Hematopoietic multipotent progenitor cell treated with erythropoietin and hydrocortisone succinate and interleukin-3 and kit ligand, for 4 days (in vitro differentiated cells): ENCODE measurements at places on chromosomes 4 and X.

DNA sequence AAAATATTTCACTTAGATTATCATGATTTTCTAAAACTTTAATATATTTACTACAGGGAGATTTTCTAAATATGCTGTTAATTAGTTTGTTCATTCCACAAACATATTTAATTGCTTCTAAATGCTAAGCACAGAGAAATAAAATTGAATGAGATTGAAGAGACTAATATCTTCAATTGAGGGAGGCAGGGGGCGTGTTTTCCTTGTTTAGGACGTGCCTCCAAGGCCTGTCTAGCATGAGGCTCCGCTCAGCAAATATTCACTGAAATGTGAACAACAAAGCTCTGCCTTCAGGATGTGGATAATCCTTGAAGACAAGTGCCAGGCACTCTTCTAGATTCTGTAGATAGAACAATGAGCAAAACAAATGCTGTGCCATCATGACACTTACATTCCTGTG is 98.1 kb downstream of the TSPAN5 start:
- DNase-seq = no peak

DNA sequence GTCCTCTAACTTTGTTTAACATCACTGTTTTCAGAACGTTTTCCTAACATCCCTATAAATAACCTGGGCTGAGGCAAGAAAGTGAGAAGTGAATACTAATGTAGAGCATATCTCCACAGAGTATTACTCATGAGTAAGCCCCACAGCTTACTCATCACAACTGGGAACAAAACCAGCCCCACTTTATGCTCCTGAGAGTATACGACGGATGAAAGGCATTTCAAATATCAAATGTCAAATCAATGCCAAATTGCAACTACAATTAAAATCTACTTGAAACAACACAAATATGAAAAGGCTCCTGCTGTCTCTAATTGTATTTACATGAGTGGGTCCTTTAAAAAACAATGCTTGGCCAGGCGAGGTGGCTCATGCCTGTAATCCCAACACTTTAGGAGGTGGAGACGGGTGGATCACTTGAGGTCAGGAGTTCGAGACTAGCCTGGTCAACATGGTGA is 41.2 kb downstream of the SH3RF1 start:
- no peak for DNase-seq

GRCh38 chrX:133561251-133561650 is 146.0 kb upstream of the GPC4 start:
- DNase-seq = no peak

GRCh38 chr4:169243825-169244609 is 26.7 kb downstream of the SH3RF1 start:
- no peak for DNase-seq

DNA sequence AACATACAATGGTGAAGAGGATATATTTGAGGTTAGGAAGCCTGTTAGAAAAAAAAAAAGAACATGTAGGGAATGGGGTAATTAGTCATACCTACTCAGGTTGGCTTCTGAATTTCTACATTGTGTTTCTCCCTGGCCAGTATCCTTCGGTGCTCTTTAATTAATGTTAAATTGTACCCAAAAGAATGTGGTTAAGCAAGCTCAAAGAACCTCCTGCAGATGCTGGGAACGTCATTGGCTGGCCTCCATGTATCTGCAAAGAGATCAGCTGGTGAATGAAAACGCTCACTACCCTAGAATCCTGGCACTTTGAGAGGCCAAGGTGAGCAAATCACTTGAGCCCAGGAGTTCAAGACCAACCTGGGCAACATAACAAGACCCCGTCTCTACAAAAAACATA is 942.3 kb upstream of the PRKX start:
- no peak for DNase-seq

- no peak for DNase-seq
These were observed 24.1 kb downstream of the LRBA start for GRCh38 chr4:150990993-150991392.

- peak; percentile 11 for DNase-seq
These were observed 706.4 kb downstream of the SMARCA1 start for GRCh38 chrX:128816919-128817318.

DNA sequence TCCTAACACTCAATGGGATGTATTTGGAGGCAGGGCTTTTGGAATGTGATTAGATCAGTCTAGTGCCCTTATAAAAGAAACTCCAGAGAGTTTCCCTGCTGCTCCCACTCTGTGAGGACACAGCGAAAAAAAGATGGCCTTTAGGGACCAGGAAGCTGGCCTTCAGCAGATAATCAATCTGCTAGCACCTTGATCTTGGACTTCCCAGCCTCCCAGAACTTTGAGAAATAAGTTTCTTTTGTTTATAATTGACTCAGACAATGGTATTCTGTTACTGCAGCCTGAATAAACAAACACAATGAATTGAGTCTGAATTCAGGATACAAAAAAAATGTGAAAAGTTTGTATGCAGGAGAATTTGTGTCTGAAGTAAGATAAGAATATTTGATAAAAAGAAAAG is 842.1 kb downstream of the FSTL5 start:
- no peak for DNase-seq

- DNase-seq = peak; percentile 96
These were observed 20.0 kb downstream of the CFAP97 start for GRCh38 chr4:185183622-185184281.

- peak; percentile 37 for DNase-seq
These were observed 3.3 kb upstream of the BBS7 start for GRCh38 chr4:121873604-121874003.

GRCh38 chr4:3529363-3529762 is 2.9 kb downstream of the LRPAP1 start:
- DNase-seq = peak; percentile 77

DNA sequence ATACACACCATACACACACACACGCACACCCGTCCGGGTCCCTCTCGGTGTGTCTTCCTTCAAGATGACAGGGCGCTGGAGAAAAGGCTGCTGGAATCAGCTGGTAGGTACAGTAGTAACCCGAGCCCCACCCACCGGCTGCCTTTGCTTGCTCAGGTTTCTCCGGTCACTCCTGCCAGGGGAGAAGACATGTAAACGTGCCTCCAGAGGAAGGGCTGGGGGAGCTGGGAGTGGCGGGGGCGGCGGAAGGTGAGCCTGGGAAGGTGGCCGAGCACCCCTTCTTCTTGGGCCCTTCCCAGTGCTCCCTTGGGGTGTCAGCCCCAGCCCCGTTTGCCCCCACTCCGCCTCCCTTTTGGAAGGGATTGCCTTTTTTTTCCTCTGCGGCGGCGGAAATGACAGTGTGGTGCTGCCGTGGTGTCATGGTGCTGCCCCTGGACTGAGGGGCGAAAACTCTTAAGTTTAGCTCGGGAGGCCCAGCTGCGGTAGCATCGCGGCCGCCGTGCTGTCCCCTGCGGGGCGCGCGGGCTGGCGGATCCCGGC is at the start of gene MID2:
Gene MID2, plus strand, starts transcription at position 169 of the 540 bp plus-strand sequence. CDS start 561 bp downstream, outside the sequence.
- peak; percentile 25 for DNase-seq

DNA sequence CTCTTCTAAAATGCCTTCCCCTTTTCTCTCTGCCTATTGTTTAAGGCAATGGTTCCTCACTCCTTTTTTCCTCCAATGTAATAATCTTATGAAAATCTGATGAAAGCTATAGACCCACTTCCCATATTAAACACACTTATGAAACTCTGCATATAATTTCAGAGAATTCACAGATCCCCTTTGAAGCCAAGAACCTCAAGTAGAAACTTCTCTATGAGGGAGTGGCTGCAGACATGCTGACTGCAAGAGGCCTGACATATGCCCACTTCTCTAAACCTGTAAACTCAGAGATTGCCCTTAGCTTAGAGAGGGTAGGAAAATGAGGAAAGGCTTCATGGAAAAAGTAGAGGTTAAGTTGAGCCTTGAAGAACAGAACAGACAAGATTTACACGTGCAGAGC is 37.6 kb downstream of the TAB3 start:
- no peak for DNase-seq

GRCh38 chr4:2071912-2072867 is 13.1 kb downstream of the NAT8L start:
- DNase-seq = no peak

- peak; percentile 14 for DNase-seq
These were observed 171.7 kb downstream of the SLIT2 start for GRCh38 chr4:20423420-20423819.

DNA sequence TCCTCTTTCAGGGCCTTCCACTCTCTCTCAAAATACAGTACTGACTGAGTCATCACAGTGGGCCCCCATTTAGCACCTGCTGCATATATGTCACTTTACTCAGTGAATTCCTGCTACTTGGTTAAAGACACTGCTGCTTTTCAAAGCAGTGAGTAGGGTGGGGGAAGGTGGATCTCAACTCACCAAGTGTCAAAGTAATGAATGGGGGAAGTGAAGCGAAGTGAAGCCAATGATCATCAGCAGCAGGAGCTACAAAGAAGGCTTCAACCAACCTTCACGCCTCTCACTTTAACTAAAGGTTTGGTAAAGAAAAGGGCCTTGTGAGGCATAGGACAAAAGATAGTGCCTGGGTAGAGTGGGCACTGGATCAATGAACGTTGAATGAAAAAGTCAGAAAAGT is 424.1 kb downstream of the SMARCA1 start:
- no peak for DNase-seq

DNA sequence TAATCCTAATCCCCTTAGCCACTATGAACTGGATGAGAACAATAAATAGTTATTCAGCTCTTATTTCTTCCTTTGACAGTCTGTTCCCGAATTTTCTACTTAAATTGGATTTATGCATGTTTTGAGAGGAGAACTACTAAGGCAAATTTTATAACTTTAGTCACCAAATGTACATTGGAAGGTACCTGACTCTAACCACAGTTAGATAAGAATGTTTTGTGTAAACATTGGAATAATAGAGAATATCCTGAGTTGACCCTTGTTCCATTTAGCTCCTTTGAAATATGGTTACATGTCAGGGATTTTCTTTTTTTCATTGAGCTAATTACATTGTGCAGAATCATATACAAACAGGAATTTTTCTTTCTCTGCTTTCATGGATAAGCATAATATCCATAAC is 202.6 kb downstream of the TLL1 start:
- DNase-seq = no peak

DNA sequence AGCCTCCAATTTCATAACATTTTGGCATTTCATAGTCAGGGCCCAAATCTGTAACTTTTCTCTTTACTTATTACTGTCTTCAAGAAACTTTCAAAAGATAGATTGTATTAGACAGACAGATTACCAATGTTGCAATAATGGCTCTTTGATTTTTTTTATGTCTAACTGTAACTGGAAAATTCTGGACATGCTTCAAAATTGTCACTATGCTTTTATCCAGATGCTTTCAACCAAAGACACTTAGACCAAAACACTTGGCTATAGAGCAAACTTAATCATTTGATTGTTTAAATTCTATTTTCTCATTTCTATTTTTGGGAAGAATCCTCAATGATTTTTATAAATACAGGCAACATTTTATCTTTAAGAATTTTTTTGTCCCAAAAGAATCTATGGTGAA is 10.4 kb downstream of the ZXDA start:
- DNase-seq = no peak

DNA sequence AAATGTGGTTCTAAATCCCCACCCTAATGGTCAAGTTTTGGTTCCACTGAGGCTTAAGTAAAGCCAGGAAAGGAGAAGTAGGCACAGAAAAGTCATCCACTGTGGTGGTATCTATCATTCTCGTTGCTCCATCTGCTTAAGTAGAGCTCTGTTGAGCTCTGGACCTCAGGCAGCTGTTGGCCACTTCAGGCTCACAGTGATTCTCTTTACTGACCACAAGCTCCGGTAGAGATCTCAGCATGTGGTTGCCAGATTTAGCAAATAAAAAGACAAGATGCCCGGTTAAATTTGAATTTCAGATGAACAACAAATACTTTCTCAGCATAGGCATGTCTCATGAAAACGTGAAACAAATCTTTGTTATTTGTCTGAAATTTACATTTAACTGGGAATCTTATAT is 132.3 kb upstream of the PTCHD1 start:
- no peak for DNase-seq

DNA sequence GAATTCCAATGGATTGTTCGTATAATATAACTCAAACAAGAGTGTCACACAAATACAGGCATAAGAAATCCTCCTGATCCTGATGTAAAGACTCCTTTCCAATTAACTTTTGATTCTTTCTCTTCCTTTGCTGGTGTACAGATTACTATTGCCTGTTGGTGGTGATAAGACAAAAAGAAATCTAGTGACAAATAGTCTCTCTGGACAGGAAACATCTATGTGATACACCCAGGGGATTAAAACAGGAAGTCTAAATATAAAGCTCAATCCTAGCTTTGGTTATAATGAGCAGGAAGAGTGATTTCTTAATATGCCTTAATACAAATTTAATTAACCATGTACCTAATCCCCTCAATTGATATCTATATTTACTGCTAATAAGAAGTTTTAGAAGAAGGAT is 45.1 kb downstream of the ARHGEF6 start:
- DNase-seq = peak; percentile 59
